ENCODE measurements at places on chromosomes 6 and 20.

DNA sequence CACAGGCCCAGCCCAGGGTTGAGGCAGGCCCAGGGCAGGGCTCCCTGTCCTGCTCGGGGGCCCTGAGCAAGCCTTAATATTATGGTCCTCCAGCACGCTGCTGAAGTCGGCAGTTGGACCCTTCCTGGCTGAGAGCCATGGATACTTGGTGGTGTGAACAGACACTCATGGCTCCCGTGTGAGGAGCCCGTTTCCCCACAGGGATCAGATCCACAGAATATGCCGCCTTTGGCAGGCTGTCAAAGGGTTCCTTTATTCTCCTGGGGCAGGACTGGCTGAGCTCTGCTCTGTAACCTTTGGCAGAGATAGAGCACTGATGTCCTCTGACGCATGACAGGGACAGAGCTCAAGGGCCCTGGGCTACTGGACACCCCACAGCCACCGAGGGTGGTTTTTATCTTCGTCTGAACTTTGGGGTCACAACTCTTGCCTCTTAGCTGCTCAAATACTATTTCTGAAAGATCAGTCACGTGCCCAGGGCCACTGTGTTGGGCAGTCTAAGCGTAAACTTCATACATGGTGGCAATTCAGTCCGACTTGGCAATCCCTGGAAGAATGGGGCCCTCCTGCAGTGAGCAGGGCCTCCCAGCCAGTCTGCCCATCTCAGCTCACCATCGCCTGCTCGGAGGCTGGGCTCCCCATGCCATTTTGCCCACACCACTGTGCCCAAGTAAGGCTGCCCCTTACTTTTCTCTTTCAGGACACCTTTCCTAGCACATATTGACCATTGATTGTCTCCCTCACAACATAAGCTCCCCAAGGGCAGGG lies 49.1 kb downstream of the TTI1 start:
- no peak for DNase-seq

DNA sequence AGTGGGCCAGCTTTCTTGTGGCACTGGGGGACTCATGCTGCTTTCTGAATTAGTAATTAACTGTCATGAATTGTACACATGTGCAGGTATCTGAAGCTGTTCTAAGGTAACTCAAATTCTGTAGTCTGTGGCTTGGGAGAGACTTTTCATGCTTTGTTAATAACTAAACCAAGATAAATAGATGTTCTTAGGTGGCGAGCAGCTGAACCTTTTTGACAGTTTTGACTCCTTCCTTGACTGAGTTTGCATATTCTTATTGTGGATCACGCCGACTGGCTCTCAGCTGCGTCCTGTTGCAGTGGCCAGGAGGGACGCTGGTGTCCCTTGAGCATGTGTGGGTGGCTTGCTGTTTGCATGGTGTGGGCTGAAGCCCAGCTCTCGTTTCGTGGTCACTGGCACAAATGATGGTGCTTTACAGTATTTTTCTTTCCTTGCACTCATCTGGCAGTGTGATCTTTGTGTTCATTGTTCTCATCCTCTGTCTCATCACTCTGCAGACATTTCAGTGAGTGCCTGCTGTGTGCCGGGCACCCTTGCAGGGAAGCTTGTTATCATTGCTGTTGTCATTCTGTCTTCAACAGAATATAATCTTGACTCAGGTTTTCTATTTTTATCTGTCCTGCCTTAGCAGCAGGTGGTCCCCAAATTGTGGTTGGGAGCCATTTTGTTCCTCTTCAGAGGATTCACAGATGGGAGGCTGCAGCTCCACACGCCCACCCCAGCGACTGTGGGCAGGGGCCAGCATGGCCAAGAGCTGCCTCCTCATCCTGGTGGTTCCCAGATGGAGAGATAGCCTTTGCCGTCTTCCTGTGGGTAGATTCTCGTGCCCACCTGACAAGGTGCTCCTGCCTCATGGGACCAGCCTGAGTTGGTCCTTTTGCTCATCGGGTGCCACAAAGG lies 39.6 kb downstream of the DUSP22 start:
- DNase-seq = no peak

- peak; percentile 74 for DNase-seq
These were observed 48.1 kb downstream of the HLA-DPB1 start for GRCh38 chr6:33123732-33124524.

GRCh38 chr20:26276554-26277210 lies 580.0 kb upstream of the ZNF337 start:
- DNase-seq = no peak

- DNase-seq = peak; percentile 48
These were observed 542.4 kb upstream of the FLRT3 start for GRCh38 chr20:14879839-14880238.

DNA sequence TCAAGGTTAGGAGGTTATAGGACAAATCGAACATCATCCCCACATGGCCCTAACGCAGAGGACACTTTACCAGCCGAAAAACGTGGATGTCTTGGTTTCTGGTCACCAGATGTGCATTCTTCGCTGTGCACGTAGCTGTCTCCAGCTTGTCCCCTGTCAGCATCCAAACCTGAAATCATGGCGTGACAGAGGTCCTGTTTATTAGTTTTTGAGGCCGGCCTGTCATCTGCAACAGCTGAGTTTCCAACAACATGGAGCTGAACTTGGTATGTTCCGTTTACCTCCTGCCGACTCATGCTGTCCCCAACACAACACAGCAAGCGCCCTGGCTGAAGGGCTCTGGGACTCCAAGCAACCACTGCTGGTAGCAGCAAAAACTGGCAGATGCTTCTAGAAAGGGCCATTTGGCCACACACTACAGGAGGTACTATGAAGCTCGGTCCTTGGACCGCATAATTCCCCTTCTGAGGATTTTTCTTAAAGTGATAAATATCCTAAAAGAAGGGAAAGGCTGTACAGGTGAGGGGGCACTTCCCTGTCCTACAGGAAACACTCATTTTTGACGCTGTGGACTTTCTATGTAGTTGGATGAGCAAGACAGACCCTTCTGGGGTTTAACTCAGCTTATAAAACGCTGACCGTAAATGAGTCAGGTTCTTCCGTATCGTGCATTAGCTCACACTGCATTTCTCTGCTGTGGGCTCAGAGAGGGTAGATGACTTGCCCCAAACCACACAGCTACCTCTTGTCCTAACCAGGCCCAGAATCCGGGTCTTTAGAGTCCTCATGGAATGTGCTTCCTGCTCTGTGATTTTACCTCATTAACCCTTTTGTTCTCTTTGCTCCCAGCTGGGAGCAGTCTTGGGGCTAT lies 79.7 kb upstream of the NFATC2 start:
- no peak for DNase-seq

GRCh38 chr6:37313723-37314486 lies 39.9 kb upstream of the RNF8 start:
- DNase-seq = no peak

DNA sequence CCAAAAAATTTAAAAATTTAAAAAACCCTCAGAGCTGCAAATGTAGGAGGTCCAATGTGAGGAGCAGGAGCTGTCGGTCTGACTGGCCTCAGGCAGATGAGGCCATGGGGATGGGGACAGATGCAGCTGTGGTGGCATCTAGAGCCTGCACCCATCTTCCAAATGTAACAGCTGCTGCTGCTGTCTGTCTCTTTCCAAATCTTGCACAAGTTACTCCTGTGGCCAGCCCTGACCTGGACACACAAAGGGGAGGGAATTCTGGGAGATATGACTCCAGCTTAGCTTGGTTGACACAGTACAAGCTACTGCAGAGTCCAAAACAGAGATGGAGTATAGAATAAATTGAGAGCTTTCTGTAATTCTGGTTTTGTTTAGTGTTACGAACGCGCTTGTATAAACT lies 115.2 kb downstream of the PRND start:
- DNase-seq = no peak

- DNase-seq = no peak
These were observed 305.4 kb upstream of the CHD6 start for GRCh38 chr20:41923624-41924023.

- no peak for DNase-seq
These were observed 39.3 kb downstream of the GTF2H5 start for GRCh38 chr6:158207422-158207788.

DNA sequence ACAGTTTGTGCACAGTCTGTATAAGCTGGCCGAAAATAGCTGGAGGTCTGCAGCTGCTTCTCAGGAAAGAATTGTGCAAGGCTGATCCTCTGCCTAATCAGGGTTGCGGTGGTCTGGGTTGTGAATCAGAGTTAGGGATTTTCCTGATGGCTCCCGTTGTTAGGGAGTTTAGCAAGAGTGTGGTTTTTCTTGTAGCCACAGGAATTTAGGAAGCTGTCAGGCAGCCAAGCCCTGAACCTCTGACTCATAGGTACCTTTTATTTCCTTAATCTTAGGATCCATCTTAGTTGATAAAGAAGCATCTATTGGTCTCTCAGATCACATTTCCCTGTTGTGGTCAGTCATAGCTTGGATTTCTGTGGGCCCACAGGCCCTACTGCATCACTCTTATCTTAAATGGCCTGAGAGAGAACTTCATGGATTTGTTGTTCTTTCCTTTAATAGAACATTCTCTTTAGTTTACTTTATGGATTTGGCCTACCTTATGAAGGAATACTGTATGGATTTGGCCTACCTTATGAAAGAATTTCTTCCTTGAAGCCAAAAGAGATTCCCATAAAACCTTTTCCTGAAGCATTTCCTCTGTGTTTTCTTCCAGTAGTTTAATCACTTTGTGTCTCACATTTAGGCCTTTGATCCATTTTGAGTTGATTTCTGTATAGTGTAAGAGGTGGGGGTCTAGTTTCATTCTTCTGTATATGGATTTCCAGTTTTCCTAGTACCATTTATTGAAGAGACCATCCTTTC lies 10.3 kb downstream of the KIF25 start:
- DNase-seq = no peak
